ENCODE measurements at places on chromosomes 12 and 14.

DNA sequence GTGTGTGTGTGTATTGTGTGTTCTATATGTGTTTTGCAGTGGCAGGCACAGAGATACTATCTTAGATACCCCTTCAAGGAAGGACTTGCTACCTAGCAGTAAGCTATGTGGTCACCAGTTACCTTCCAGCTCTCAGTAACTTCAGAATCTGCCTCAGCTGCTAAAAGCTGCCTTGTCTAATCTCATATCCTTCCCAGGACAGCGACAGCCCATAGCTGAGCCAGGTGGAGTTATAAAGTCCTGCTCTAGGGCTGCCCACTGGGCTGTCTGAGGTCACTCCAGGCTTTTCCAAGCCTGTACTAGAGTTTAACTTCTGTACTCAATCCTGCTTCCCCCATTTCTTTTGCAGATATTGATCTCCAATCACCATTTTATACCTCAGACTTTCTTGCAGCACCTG lies 942.6 kb downstream of the GALC start:
- DNase-seq: no peak

DNA sequence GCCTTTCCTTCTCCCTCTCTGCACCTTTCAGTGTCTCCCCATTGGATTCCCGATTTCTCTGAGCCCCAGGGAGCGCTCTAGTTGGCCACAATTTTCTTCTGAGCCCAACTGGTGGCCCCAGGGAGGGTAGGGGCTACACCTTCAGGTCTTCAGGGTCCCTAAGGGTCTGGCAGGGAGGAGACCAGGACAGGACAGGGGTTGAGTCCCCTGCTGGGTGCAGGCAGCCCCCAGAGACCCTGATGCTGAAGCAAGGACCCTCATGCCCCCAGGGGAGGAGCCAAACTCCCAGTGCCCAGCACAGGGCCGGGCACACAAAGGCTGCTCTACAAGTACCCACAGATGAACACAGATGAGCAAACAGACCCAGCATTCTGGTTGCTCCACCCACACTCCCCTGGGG lies 12.7 kb downstream of the FOXN4 start:
- DNase-seq: no peak

DNA sequence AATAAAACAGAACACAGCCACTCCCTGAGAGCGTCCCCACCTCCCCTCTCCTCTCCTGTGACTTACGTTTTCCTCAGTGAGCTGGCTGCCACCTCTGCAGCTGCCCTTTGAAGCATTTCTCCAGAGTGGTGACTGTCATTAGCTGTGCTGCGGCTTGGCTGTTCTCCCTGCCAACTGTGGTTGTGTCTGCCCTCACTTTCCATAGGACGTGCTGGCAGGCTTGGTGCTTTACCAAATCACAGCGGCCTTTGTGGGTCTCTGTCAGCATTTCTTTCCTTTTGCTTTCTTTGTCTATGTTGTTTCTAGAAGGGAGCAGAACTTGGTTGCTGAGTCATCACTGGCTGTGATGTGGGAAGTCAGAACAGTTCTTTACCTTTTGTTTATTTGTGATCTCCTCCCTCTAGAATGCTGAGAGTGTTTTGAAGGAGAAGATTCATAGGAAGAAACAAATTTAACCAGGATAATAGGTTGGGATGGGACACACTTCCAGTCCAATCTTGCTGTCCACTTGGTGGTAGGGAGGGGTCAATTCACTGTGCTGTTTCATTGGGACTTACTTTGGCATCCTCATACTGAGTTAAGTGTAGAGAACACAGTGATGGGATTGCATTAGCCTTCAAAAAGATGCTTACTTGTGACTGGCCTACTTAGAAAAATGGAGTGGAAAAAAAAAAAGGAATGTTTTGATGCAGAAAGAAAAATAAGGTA lies 88.2 kb downstream of the TMX1 start:
- no peak for DNase-seq

GRCh38 chr12:80374615-80375014 lies 69.4 kb upstream of the PTPRQ start:
- DNase-seq: no peak

DNA sequence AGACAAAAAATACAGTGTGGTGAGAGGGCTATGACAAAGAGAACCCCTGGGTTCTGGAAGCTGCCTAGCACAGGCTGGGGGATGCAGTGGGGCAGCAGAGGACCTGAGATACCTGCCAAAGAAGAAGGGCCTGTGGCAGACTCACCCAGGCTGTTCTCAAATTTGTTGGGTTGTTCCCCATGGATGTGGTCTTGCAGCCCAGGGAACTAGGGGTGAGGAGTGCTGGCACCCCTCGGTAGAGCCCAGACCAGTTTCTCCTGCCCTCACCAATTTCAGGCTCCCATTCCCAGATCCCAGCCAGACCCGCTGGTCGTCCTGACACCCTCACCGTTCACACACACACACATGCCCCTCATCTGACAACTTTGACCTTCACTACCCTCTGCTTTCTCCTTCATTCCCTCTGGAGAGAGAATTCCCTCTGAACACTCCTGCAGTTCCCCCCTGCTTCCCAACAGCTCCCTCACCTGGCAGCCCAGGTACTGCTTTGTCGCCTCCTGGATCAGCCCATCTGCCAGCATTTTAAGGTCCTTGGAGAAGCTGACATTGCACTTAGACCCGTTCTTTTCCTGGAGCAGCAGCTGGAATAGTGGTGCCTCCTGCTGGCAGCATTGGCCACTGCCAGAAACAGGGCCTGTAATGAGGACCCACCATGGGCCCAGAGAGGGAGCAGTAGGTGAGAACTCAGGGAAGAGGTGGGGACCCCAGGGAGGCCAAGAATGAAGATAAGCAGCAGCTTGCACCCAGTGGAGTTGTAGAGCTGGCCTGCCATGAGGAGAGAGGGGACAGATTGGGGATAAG lies 5.9 kb upstream of the GDF11 start:
- DNase-seq: no peak

GRCh38 chr12:67042697-67043131 lies 226.4 kb upstream of the CAND1 start:
- no peak for DNase-seq

DNA sequence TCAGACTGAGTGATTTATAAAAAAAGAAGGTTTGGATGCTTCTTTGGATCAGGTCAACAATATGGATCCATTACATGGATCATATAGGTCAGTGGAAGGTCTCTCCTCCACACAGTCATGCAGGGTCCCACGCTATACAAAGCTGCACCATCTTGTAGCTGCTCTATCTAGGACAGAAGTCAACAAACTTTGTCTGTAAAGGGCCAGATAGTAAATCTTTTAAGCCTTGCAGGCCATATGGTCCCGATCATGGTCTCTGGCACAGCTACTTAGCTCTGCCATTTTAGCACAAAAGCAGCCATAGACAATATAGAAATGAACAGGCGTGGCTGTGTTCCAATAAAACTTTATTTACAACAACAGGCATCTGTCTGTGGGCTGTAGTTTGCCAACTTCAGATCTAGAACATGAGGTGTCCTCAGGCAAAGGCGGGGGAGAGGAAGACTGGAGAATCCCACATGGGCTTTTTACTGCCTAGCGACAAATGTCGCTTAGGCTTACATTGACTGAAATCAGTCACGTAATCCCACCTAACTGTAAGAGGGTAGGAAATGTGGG lies 36.7 kb downstream of the TMEM233 start:
- DNase-seq: no peak

DNA sequence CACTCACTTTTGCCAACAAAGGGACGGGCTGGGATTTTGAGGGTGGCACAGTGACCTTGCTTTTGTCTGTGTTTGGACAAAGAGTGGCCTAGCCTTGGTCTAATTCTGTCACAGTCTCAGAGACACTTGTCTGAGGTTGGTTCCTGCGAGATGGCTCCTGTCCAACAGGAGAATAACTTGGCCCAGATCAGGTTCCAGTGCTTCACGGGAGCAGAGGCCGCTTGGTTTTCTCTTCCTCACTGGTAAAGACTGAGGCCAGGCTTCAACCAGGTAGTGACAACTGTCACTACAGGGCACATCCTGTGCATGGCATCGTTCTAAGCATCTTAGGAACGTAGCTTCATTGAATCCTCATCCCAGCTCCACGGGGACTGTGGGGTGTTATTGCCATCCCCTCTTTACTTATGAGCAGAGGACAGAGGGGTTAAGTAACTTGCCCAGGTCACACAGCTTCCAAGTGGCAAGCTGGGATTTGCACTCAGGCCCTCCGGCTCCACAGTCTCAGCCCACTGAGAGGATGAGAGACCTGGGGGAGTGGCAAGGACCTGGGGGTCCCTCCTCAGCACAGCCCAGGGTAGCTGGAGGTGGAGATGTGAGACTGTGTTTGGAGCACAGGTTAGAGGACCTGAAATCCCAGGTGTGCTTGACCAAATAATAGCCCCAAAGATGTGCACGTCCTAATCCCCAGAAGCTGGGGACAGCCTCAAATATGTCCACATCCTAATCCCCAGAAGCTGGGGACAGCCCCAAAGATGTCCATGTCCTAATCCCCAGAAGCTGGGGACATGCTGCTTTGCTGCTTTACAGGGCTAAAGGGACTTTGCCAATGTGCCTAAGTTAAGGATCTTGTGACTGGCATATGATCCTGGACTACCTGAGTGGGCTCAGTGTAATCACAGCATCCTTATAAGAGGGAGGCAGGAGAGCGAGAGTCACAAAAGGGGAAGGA lies 179.2 kb upstream of the RTL1 start:
- DNase-seq: peak; percentile 47

- no peak for DNase-seq
Observed at GRCh38 chr14:89194376-89194775, 222.7 kb downstream of the FOXN3 start.

DNA sequence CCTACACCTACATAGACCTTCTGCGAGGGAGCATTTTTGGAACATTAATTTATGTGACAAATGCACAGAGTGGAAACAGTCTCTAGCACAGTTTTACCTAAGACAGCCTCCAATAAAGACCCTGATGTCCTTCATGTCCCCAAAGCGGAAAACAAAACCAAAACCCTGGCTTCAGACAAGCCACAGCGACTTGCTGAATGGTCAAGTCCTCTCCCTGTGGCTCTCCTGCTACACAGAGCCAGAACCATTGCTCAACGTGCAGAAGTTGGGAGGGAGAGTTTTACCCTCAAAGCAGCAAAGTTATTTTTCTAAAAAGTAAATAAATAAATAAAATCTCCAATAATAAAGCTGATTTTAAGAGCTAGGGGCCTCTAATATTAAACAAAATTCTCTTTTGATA lies 135.0 kb upstream of the TMEM132C start:
- no peak for DNase-seq

All from coronary artery (tissue), 2 donors.